Muscle of leg (tissue), 16 donors: ENCODE measurements at places on chromosomes 1 and 21. TPM values are rescaled to one million over a fixed set of nuclear protein-coding genes. Genes with fewer than 3 reads are reported as not detected.
A peak's percentile ranks its signal among the peaks of the same experiment; 100 is the strongest.

- DNase-seq = no peak
- no peaks in the 10 kb centered on the region for H3K4me1 ChIP-seq
- H3K27ac ChIP-seq = no peak overlapping the region
- no peak overlapping the region for H3K4me3 ChIP-seq
- H3K27me3 ChIP-seq = no peaks in the 10 kb centered on the region
Observed at GRCh38 chr1:41980827-41981653, 62.3 kb upstream of the HIVEP3 start.

The AMY2A gene
- not detected for total RNA-seq

The PARK7 gene
- 236 TPM for total RNA-seq

GRCh38 chr1:48916130-48917069, 139.7 kb upstream of the BEND5 start:
- H3K36me3 ChIP-seq = no peaks in the 10 kb centered on the region
- H3K27me3 ChIP-seq = no peaks in the 10 kb centered on the region
- no peaks in the 10 kb centered on the region for H3K4me1 ChIP-seq

GRCh38 chr1:223837206-223837605, 8.5 kb downstream of the TP53BP2 start:
- H3K27me3 ChIP-seq = no peaks in the 10 kb centered on the region
- H3K36me3 ChIP-seq = no peaks in the 10 kb centered on the region
- H3K4me1 ChIP-seq = peaks cover 10% of the 10 kb centered on the region
- no peak overlapping the region for H3K4me3 ChIP-seq
- peak overlapping the region; percentile 56 for H3K27ac ChIP-seq
- DNase-seq = no peak

The FASLG gene
- 0.13 TPM for total RNA-seq

The ZNF593OS gene
- 0.31 TPM for total RNA-seq

The PODN gene
- total RNA-seq = 5.4 TPM

DNA sequence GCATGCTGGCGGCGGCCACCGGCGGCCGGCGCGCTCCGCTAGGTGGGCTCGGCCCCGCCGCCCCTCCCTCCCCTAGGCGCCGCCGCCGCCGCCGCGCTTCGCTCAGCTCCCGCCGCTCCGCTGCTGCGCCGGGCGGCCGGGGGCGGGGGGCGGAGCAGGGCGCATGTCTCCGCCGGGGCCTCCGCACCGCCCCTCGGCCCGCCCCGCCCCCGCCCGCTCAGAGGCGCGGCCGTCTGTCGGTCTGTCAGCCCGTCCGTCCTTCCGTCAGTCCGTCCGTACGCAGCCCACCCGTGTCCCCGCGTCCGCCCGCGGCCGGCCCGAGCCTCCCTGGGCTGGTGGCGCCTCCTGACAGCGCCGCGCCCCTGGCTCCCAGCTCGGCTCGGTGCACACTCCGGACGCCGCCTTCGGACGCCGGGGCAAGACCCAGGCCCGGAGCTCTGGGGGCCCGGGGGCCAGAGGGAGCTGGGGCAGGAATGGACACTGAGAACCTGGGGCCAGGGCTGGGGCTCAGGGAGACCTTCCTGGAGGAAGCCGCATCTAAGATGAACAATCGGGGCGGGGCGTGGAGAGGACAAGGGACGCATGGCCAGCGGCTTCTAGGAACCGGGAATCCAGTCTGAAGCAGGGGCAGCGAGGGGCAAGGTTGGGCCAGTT, at the start of gene GPR153:
GPR153 (minus strand) TSS at position 138 of the 654 bp plus-strand sequence. CDS start 6,193 bp downstream, outside the sequence.
- H3K4me1 ChIP-seq = peaks cover 58% of the 10 kb centered on the region
- H3K36me3 ChIP-seq = no peaks in the 10 kb centered on the region
- peak within 1 kb of the TSS; percentile 92 for H3K27ac ChIP-seq

DNA sequence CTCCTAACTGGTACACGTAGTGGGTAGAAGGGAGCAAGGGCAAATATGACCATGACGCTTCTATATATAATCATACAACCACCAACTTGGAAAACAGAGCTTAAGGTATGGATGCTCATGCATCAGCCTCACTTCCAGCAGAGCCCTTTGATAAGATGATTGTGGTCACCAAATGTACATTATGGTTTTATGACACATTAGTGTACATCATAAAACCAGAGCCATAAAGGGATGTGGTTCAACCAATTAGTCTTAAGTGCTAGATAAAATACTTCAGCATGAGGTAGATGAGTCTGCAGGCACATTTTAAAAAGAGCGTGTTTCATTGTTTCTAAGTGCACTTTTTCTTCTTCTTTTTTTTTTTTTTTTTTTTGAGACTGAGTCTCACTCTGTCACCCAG, 43.7 kb downstream of the NIBAN1 start:
- H3K4me1 ChIP-seq = peaks cover 3% of the 10 kb centered on the region
- no peak overlapping the region for H3K4me3 ChIP-seq
- H3K27ac ChIP-seq = no peak overlapping the region
- DNase-seq = no peak
- peaks cover 2% of the 10 kb centered on the region for H3K36me3 ChIP-seq
- no peaks in the 10 kb centered on the region for H3K27me3 ChIP-seq

GRCh38 chr1:243763806-243764205, 86.2 kb downstream of the AKT3 start:
- H3K27me3 ChIP-seq = no peaks in the 10 kb centered on the region
- no peak for DNase-seq
- no peaks in the 10 kb centered on the region for H3K36me3 ChIP-seq
- no peak overlapping the region for H3K27ac ChIP-seq
- H3K4me3 ChIP-seq = no peak overlapping the region
- no peaks in the 10 kb centered on the region for H3K4me1 ChIP-seq

DNA sequence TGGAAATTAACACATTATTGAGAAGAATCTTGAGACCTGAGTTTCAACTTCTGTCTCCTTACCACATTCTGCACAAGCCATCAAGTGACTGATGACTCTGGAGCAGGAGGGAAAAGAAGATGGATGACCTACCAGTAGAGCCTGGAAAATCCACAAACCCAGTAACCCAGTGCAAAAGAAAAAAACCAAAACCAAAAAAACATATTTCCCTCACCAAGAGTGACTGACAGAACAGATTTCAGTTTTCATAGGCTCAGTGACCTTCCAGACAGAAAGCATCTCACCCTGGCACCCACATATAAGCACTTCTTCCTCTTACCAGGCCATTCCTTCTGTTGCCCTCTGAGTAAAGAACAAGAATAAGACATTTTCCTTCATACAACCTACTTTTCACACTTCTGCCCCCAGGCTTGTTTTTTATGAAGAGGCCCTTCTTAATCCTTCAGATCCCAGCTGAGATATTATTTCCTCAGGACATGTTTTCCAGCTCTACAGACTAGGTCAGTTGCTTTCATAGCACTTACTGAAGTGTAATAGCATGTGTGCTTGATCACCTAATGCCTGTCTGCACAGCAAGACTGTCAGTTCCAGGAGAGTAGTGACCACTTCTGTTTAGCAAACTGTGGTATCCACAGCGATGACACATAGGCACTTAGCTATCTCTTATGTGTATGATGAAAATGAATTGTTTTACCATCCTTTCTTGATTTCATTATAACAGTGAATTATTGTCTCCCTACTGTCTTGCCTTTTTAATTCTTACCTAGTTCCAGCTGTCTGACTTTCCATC, 4.0 kb downstream of the TSACC start:
- no peaks in the 10 kb centered on the region for H3K36me3 ChIP-seq
- peaks cover under 1% of the 10 kb centered on the region for H3K27me3 ChIP-seq
- no peak overlapping the region for H3K4me3 ChIP-seq
- DNase-seq = no peak

The FAM177B gene
- 0.18 TPM for total RNA-seq

GRCh38 chr21:32167513-32167912, 111.3 kb downstream of the MIS18A start:
- H3K4me3 ChIP-seq = no peak overlapping the region
- DNase-seq = no peak
- no peaks in the 10 kb centered on the region for H3K36me3 ChIP-seq

GRCh38 chr1:93448983-93449804, 1.3 kb downstream of the FNBP1L start:
- H3K4me1 ChIP-seq = peaks cover 5% of the 10 kb centered on the region
- H3K4me3 ChIP-seq = peak overlapping the region; percentile 81
- DNase-seq = peak; percentile 37
- H3K36me3 ChIP-seq = no peaks in the 10 kb centered on the region

- H3K27ac ChIP-seq = peak overlapping the region; percentile 95
- no peak overlapping the region for H3K4me3 ChIP-seq
- peaks cover 94% of the 10 kb centered on the region for H3K4me1 ChIP-seq
- no peaks in the 10 kb centered on the region for H3K27me3 ChIP-seq
Observed at GRCh38 chr1:27570784-27571183, 33.2 kb downstream of the AHDC1 start.

- H3K36me3 ChIP-seq = no peaks in the 10 kb centered on the region
- H3K4me1 ChIP-seq = no peaks in the 10 kb centered on the region
- no peak overlapping the region for H3K4me3 ChIP-seq
- no peaks in the 10 kb centered on the region for H3K27me3 ChIP-seq
Observed at GRCh38 chr1:172477216-172477615, 33.3 kb upstream of the PIGC start.

- DNase-seq = peak; percentile 83
- peak overlapping the region; percentile 53 for H3K27ac ChIP-seq
- no peak overlapping the region for H3K4me3 ChIP-seq
- no peaks in the 10 kb centered on the region for H3K36me3 ChIP-seq
Observed at GRCh38 chr1:234957330-234958065, 171.1 kb downstream of the TOMM20 start.

The KIAA1614 gene
- 11.7 TPM for total RNA-seq

The OR6N1 gene
- not detected for total RNA-seq

GRCh38 chr21:23699402-23699801, 1907.9 kb downstream of the MRPL39 start:
- H3K4me1 ChIP-seq = no peaks in the 10 kb centered on the region
- no peaks in the 10 kb centered on the region for H3K27me3 ChIP-seq
- no peak overlapping the region for H3K4me3 ChIP-seq
- no peak for DNase-seq
- H3K36me3 ChIP-seq = no peaks in the 10 kb centered on the region
- H3K27ac ChIP-seq = no peak overlapping the region

The GPR25 gene
- not detected for total RNA-seq

DNA sequence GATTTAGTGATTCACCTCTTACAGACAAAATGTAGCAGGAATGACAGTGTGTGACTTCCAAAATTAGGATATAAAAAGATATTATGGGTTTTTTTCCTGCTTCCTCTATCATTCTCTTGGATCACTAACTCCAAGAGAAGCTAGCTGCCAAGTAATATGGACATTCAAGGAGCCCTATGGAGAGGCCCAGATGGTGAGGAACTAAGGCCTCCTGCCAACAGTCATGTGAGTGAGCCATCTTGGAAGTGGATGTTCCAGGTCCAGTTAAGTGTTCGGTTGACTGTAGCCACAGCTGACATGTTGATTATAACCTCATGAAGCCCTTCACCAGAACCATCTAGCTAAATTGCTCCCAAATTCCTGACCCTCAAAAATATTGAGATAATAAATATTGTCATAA, 38.8 kb downstream of the CD160 start:
- H3K4me3 ChIP-seq = no peak overlapping the region
- no peaks in the 10 kb centered on the region for H3K4me1 ChIP-seq
- H3K27me3 ChIP-seq = no peaks in the 10 kb centered on the region
- H3K36me3 ChIP-seq = peaks cover 26% of the 10 kb centered on the region
